ENCODE measurements at places on chromosomes 7 and 10.

GRCh38 chr7:124155432-124156022, 122.7 kb upstream of the TMEM229A start:
- no peak for DNase-seq

- DNase-seq = peak; percentile 78
Observed at GRCh38 chr10:22765660-22766547, 51.5 kb upstream of the PIP4K2A start.

DNA sequence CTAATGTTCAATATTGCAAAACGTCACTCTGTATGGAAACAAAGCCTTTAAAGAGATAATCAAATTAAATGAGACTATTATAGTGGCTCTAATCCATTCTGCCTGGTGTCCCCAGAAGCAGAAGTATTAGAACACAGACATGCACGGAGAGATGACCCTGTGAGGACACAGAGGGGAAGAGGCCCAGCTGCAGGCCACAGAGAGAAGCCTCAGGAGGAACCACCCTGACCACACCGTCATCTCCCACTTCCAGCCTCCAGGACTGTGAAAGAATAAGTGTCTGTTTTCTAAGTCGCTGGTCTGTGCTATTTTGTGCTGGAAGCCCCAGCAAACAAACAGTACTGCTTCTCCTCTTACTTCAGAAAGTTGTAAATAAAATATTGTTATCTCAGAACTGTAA, 283.5 kb upstream of the ADARB2 start:
- DNase-seq = no peak

DNA sequence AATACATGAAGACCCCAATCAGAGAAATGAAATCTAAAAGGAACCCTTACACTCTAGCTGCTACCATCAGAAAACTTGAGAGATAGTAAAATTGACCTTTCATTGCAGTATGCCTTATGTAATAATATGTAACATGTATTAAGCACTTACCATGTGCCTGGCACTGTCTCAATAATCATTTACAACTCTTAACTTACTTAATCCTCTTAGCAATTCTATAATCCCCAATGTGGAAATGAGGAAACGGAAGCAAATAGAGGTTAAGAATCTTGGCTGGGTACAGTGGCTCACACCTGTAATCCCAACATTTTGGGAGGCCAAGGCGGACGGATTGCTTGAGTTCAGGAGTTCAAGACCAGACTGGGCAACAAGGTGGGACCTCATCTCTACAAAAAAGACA, 29.8 kb upstream of the FHIP2A start:
- DNase-seq = no peak

- no peak for DNase-seq
Observed at GRCh38 chr10:4568731-4569130, 257.3 kb upstream of the AKR1E2 start.

GRCh38 chr7:1654738-1655475, 15.2 kb upstream of the ELFN1 start:
- DNase-seq = no peak

DNA sequence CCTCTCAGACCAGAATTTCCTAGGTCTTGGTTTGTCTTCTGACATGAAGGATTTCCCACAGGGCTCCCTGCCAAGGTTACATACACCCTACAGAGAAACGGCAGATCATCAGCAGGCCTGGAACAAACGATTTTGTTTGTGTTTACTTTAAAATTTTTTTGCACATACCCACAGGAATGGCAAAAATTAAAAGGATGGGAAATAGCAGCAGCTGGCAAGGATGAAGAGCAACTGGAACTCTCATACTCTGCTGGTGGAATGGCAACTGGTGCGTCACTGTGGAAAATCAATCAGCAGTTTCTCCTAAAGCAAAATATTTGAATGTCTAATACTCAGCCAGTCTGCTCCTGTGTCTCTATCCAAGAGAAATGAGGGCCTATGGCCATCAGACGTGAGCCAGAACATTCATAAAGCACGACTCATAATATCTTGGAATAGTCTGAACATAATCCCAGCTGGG, 6.5 kb downstream of the BAIAP2L1 start:
- DNase-seq = no peak

DNA sequence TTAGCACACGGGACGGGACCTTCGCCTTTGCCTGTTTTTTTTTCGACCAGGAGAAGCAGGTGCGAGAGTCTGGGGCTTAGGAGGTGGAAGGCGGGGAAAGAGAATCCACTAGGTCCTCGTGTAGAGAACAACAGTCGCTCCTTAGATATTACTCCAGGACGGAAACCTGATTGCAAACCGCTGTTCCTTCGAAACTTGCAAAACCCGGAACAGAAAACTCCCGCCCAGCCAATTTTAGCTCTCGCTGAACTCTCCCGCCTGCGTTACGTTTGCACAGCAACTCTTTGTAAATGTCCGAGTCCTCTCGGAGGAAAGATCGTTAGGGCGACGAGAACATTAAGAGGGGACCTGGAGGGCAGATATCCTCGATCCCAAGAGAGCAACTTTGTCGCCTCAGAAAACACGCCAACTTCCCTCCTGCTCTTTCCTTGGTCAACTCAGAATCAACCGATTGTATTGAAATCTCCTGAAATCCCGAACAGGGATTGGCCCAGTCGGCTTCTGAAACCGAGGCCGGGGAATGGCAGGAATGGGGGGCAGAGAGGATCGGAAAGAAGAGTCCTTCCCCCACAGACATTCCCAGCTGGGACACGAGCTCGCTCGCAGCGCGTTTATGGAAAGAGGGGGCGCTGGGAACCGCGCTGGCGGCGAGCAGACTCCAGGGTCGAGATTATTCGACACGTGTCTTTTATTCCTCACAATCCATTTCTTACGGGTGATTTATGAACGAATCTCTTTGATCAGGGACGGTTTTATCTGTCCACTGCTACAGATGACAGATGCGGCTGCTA, 9.9 kb downstream of the TWIST1 start:
- no peak for DNase-seq

GRCh38 chr10:131312478-131312836, 936 bp upstream of the TCERG1L start:
- no peak for DNase-seq

- DNase-seq = no peak
Observed at GRCh38 chr7:6691609-6692106, 15.1 kb downstream of the ZNF12 start.

GRCh38 chr7:77459311-77459726, 43.2 kb upstream of the GSAP start:
- no peak for DNase-seq

DNA sequence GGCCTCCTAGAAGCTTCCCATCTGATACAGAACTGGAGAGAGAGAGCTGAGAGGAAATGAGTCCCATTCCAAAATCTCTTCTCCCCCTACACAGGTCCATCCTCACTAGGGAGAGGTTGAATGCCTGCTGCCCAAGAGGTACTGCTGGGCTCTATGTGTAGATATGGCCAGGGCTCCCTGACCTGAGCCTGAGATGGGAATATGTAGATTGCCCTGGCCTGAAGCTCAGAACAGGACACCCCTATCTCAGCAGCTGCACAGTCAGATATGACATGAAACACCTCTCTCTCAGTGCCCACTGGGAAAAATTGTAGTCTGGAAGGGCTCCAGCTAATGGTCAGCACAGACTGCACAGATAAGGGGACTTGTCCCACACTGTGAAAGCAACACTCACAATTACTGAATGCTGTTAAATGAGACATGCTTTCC, 3.1 kb upstream of the IFIT1B start:
- no peak for DNase-seq

DNA sequence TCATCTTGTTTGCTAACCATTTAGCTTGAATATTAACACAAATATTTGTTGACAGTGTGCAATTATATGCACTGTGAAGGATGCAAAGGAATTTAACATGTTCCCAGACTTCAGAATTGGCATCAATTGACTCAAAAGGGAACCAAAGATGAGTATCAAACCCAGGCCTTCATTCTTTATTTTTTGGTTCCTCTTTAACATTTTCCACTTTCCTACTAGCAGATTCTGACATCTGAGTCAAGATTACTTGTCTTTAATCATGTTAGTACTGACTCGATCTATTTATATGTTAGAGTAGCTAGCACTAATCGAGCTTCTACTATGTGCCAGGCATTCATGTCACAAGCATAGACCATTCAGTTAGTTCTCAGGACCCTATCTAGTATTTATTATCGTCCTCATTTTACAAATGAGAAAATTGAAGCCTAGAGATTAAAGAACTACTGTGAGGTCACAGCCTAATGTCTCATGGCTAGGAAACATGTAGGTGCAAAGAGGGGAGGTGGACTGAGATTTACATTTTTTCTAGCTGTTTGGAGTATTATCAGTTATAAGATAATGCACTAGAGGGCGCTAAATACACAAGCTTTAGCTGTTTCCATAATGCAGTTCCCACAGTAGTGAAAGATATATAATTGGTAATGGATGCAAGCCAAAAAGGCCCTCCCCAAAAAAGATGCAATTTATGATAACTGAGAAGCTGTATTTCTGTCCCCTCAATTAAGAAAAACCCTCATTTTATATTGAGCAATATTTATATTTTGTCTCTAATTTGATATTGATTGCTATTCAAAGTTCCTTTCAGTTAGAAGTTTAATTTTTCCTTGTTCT, 32.9 kb upstream of the KMT2E start:
- no peak for DNase-seq

- DNase-seq = peak; percentile 13
Observed at GRCh38 chr7:105581066-105581811, at the start of gene EFCAB10. EFCAB10 (minus strand) TSS chr7:105581493; CDS start chr7:105581463, 30 bp downstream.

DNA sequence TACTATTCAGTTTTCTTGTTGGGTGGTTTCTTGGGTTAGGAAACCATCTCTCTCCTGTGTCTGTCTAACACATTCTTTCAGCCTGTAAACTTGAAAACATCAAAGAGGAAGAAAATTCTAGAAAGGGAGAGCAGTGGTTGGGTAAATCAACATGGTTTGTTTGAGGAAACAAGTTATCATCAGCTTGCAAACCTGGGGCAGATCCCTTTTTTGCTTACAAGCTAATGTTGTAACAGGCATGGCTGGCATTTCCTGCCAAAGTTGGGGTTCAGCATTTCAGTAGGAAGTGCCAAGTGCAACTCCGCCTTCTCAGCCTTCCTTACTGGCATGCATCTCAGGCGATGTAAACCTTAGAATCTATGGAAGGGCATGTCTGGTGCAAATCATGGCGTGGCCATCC, 112.6 kb downstream of the EEPD1 start:
- DNase-seq = no peak

GRCh38 chr7:109751241-109751640, 1181.6 kb downstream of the DNAJB9 start:
- DNase-seq = no peak

GRCh38 chr7:127040042-127040441, 212.7 kb downstream of the GRM8 start:
- DNase-seq = no peak
